ENCODE measurements at places on chromosomes 6 and 20.

- no peak for DNase-seq
Observed at GRCh38 chr20:14700639-14700960, 363.2 kb upstream of the FLRT3 start.

- DNase-seq, result no peak
Observed at GRCh38 chr6:100626721-100627120, 162.0 kb upstream of the SIM1 start.

DNA sequence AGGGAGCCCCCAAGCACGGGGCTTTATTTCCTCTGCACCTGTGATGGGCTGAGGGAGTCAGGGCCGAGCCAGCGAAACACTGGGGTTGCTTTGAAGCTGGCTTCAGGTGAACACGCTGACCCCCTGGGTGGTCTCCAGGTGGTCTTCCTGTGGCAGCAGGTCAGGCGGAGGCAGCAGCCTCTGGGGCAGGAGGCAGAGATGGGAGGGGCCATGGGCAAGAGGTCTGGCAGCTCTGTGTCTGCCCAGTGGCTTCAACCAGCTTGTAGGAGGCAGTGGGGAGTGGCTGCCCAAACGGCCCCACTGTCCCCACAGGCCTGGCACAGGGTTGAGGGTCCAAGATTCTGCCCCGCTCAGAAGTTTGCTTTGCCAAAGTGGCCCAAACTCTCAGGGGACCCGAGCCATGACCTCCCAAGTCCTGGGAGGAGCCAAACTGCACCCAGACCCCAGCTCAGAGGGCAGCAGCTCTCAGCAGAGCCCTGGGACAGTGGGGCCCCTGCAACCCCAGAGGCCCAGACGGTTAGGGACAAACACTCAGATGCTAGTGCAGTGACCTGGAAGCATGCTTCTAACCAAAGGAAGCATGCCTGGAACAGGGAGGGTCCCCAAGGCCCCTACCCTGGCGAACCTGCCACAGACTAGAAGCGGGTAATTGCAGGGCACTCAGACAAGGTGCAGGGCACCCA lies 15.3 kb downstream of the NTSR1 start:
- DNase-seq, result no peak

DNA sequence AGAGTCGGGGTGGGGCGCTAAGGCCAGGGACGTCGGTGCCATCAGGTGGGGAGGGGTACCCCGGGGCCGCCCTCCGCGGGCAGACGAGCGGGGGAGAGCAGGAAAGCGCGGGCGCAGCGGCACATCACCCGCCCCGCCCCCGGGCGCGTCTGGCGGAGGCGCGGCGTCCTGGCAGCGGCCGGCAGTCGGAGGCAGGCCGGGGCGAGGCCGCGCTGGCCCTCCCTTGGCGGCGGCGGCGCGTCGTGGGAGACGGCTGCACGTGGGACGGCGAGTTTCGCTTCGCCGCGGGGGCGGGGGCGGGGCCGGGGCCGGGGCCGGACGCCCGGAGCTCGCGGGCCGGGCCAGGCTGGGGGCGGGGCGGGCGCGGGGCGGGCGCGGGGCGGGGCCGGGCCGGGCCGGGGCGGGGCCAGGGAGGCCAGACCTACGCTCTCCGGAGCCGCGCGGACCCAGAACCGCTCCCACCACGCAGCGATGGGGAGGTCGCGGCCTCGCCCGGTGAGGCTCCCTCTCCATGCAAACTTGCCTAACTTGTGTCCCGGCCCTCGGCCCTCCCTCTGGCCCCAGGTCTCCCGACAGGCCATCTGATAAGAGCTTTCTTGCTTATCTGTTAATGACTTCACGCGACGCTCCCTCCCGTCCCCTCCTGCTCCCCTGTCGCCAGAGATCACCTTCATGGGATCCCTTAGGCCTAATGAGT lies 12.5 kb downstream of the ITPR3 start:
- DNase-seq, result peak; percentile 17

DNA sequence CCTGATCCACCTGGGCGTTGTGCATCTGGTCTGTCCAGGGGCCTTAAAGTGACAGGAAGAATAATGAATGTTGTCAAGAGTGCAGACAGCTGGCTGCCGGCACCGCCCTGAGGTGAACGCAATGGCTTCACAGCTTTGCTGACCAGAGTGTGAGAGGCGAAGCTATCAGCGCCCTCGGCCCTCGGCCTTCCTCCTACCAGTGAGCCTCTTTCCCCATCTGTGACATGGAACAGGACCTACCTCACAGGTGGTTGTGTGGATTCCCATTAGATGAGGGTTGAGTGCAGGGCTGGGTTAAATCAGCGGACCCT lies 54.8 kb downstream of the CTCFL start:
- DNase-seq, result no peak

GRCh38 chr6:157813191-157813590 lies 9.9 kb upstream of the SNX9 start:
- no peak for DNase-seq

DNA sequence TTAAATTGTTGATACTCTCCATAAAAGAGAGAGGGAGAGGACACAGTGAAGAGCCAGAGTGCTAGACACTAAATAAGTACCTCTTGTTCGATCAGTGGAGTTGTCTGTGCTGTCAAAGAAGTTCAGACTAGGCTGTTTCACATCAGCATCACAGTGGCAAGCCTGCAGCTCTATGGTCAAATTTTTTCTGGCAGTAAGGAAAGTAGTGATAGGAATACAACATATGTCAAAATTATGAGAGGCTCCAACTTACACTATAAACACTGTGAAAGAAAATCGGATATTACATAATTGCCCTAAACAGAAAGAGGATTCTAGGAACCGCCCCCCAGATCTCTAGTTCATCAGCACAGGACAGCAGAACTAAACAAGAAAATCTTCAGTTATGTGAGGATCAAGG lies 23.1 kb downstream of the DNAH8 start:
- DNase-seq, result no peak

DNA sequence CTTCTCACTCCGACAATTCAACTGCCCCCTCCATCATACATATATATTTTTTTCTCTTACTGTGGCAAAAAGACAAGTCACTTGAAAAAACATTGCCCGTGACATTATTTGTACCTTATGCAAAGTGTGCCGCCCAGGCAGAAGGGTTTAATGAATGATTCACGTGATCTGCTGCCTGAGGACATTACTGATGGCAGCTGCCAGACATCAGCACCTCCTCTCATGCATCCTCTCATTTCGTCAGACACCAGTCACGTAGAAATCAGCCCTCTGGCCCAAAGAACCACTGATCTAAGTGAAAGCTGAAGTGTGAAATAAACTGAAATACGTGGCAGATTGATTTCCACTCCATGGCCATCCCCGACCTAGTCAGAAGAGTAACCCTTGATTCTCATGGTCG lies 218.8 kb upstream of the PDE10A start:
- DNase-seq, result no peak

DNA sequence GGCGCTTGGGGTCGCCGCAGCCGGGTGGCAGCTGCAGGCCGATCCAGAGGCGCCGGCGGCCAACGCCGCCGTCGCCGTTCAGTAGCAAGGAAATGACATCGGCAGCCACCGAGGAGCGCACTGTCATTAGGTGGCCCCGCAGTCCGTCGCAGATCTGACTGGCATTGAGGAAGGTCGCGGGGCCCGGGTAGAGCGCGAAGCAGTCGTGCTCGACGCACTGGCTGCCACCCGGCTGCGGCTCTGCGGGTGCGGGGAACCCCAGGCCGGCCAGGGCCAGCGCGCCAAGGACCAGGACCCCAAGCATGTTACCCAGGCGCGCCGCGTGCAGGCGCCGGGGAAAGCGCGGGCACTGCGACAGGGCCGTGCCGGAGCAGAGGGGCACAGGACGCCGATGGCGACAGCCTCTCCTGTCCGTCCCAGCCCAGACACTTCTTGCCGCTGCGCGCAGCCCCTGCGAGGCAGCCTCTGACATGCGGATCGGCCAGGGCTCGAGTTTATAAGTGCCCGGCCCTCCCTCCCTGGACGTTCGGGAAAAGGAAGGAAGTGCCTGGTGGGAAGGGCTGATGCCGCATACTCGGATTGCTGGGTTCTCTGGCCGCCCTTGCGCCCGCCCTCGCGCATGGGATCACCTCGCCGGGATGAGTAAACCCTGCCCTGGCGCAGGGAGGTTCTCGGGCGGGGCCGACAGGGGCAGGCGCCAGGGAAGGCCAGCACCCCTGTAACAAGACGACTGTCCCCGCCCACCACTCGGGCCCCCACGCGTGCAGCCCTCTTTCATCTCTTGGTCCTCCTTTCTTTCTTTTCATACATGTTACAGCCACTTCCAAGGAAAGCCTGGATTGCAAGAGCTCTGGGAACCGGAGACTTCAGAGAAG lies at the start of gene THBD:
Gene THBD (minus strand): TSS at position 472 of the 875 bp plus-strand sequence. CDS start 168 bp downstream, at position 304.
- DNase-seq, result no peak

GRCh38 chr20:5531318-5532081 lies 214.7 kb upstream of the PROKR2 start:
- no peak for DNase-seq

- peak; percentile 88 for DNase-seq
Observed at GRCh38 chr20:33686100-33686983, at the start of gene E2F1. Gene E2F1, minus strand, starts transcription at chr20:33686385. Its CDS starts 121 bp downstream, at chr20:33686264.

DNA sequence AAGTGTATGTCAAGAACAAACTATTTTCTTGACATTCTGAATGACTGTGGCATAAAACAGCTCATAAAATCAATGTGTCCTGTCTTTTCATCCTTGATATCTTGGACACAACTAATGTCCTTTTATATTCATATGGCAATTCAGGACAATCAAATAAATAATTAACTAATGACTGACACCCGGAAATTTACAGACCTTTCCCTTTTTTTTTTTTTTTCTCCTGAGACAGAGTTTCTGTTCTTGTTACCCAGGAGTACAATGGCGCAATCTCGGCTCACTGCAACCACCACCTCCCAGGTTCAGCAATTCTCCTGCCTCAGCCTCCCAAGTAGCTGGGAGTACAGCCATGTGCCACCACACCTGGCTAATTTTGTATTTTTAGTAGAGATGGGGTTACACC lies 107.1 kb upstream of the LGSN start:
- DNase-seq, result no peak

DNA sequence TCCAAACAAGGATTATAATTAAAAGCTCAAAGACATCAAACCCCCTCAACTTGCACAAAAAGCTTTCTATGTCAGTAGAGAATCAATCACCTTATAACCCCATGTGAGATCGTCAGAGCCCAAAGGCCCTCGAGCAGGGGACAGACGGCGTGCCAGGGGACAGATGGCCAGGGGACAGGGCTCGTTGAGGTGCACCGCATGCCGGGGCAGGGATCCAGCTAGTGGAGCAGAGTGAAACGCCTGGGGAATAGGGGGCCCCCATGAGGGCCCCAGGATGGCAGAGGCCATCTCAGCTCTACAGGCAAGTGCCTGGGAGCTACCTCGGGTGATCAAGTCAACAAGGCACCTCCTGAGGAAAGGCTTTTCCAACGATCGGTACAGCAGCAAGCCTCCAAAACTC lies 28.6 kb downstream of the DIDO1 start:
- no peak for DNase-seq

GRCh38 chr20:9978397-9979004 lies 56.3 kb upstream of the ANKEF1 start:
- DNase-seq, result no peak

- DNase-seq, result no peak
Observed at GRCh38 chr6:150175586-150176151, 32.8 kb downstream of the PPP1R14C start.

- DNase-seq, result no peak
Observed at GRCh38 chr6:143288923-143289322, 161.6 kb downstream of the ADAT2 start.

DNA sequence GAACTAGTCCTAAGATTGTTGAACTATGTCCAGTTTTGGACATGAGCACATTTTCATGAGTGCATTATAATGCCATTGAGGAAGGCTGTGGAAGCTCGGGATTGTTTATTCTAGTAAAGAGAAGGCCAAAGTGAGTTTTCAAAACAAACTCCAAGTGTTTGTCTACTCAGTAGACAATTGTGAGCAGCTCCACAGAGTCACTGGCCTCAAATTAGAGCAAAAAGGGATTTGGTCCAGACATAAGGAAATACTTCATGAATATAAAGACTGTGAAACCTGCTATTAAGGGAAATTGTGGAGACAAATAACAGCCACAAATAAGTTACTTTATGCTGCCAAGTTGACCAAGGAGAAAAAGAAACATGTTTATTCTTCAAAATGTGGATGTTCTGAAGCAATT lies 42.6 kb upstream of the PREP start:
- DNase-seq, result no peak

DNA sequence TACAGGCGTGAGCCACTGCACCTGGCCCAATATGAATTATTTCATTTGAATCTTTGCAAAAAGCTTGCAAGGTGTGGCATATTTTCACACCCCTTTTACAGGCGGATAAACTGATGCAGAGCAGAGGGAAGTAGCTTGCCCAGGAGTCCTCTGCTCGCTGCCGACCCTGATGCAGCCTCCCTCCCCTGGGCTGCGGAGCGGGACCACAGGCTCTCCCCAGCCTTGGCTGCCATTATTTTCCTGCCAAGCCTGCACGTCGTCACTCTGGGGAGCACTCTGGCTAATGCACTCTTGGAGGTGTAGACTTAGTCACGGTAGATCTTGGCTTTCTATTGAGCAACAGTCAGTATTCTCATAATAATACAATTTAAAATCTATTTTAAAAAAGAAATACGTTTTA lies 34.8 kb upstream of the DACT2 start:
- DNase-seq, result no peak

GRCh38 chr6:8182902-8183665 lies 80.7 kb upstream of the EEF1E1 start:
- no peak for DNase-seq

DNA sequence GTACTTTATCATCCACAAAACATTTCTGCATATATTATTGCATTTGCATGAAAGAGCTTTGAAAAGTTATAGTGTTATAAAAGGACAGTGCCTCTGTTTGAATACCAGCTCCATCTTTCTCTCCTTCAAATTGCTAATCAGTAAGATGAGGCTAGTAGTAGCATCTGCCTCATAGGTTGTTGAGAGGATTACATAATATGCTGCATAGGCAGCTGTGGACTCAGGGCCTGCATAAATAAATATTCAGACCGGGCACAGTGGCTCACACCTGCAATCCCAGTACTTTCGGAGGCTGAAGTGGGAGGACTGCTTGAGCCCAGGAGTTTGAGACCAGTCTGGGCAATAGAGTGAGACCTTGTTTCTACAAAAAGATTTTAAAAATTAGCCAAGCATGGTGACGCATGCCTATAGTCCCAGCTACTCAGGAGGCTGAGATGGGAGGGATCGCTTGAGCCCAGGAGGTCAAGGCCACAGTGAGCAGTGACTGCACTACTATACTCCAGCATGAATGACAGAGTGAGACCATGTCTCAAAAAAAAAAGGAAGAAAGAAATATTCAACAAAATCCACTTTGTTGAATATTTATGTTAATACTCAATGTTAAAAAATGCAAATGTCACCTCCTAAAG lies 18.3 kb upstream of the SEC63 start:
- no peak for DNase-seq

GRCh38 chr6:166541876-166542579 lies 44.5 kb downstream of the RAMACL start:
- no peak for DNase-seq

GRCh38 chr6:154358019-154358545 lies 1.5 kb upstream of the IPCEF1 start:
- DNase-seq, result no peak

GRCh38 chr6:160956300-160957035 lies 35.1 kb upstream of the MAP3K4 start:
- no peak for DNase-seq

DNA sequence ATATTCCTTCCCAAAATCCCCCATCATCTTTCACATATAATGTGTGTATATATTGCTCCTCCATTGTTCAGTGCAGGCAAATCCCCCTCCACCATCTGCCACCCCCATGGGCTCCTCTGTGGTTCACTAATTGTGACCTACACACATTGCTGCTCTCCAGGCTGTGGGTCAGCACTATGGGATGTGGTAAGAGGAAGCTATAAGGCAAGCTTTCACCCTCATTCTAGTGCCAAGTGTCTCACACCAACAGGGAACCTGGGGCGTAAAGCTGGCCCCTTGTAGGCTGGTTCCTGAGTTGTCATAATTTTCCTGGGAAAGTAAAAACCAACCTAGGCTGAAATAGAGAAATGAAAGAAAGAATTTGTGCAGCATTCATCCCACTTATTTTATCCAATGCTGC lies 16.8 kb downstream of the FKBP1A start:
- no peak for DNase-seq

Data from stimulated activated CD8-positive, alpha-beta memory T cell treated with anti-CD3 and anti-CD28 coated beads, Interleukin-2, amount 100 ng/mL, for 1 hour (primary cell).